ENCODE measurements at places on chromosomes 7 and 10. TPM values are rescaled to one million over a fixed set of nuclear protein-coding genes. Genes with fewer than 3 reads are reported as not detected.

The ATP6V1F gene
- 110 TPM for total RNA-seq

The SH2D4B gene
- total RNA-seq: 0.30 TPM

The PTN gene
- total RNA-seq: 6.4 TPM

The H2BK1 gene
- not detected for total RNA-seq

The TAS2R5 gene
- not detected for total RNA-seq

The ENO4 gene
- 0.16 TPM for total RNA-seq

The SND1 gene
- 175 TPM for total RNA-seq

The SFMBT2 gene
- 6.2 TPM for total RNA-seq
